ENCODE measurements at places on chromosomes 13 and 19.
A peak's percentile ranks its signal among the peaks of the same experiment; 100 is the strongest.

DNA sequence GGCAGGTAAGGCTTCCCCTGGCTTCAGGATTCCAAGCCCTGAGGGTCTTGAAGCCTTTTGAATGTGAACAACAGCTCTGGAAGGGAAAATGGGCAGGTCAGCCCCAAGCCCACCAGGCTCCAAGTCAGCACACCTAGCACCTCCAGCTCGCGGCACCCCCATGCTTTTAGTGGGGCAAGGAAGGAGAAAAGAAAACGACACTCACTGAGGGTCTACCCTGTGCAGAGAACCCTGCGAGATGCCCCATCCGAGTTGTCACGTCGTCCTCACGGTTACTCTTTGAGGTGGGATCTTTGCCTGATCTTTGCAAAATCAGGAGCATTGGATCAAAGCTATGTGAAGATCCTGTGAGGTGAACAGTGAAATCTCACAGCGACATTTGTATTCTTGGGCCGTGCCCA, 5.7 kb upstream of the F10 start:
- no peak for DNase-seq

GRCh38 chr19:21158523-21159135, 16.8 kb downstream of the ZNF431 start:
- no peak for DNase-seq

GRCh38 chr13:23671897-23672296, 101.7 kb downstream of the TNFRSF19 start:
- no peak for DNase-seq

GRCh38 chr13:94232956-94233355, 246.5 kb downstream of the DCT start:
- no peak for DNase-seq

DNA sequence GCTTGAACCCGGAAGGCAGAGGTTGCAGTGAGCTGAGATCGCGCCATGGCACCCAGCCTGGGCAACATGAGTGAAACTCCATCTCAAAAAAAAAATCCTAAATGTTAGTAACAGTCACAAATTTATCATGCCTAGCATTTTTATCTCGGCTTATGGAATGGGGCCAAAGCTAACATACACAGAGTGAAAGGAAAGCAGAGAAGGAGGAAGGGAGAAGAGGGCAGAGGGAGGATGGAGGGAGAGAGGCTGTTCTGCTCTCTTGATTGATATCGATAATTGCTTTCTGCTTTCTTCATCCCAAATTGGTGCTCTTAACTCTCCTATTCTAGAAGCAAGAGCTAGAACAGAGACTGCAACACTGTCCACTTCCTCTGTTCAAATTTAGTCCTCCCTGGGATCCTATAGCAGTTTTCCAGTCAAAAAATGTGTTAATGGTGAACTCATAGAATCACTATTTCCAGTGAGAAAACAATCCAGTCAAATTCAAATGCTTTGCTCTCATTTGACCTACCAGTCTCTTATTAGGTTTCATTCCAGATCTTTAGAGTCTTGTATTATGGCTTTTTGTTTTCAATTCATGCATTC, 15.8 kb upstream of the TUBGCP3 start:
- DNase-seq = no peak

DNA sequence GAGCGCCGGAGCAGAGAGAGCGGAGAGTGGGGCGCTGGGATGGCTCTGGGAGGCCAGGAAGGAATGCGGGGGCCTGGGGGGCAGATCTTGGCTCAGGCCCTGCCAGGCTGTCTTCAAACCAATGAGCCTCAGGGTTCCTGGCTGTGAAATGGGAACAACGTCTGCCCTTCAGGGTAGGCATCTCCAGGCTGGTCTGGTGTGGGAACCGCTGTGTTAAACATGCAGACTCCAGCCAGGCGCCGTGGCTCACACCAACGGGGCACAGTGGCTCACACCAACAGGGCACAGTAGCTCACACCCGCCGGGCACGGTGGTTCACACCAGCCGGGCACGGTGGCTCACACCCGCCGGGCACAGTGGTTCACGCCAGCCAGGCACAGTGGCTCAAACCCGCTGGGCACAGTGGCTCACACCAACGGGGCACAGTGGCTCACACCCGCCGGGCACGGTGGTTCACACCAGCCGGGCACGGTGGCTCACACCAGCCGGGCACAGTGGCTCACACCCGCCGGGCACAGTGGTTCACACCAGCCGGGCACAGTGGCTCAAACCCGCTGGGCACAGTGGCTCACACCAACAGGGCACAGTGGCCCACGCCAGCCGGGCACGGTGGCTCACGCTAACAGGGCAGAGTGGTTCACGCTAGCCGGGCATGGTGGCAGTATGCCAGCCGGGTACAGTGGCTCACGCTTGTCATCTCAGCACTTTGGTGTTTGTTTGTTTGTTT, 40.1 kb downstream of the EFNA2 start:
- no peak for DNase-seq

GRCh38 chr19:41364524-41365391, 809 bp upstream of the B9D2 start:
- no peak for DNase-seq

DNA sequence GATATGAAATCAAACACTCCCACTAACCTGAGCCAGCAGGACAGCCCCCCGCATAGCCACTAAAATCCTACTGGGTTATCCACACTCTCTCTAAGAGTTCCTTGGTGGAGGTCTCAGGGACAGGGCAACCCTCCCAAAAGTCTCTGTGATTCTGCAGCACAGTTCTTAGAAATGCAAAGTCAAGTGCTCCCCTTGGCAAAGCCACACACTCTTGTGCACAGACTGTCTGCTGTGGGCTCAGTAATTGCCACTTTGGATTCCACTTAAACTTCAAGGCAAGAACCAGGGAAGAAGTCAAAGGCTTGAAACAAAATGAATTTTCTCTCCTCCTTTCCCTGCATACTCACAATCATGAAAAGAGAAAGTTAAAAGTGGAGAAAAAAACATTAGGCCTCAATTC, 61.5 kb downstream of the DOCK9 start:
- no peak for DNase-seq

DNA sequence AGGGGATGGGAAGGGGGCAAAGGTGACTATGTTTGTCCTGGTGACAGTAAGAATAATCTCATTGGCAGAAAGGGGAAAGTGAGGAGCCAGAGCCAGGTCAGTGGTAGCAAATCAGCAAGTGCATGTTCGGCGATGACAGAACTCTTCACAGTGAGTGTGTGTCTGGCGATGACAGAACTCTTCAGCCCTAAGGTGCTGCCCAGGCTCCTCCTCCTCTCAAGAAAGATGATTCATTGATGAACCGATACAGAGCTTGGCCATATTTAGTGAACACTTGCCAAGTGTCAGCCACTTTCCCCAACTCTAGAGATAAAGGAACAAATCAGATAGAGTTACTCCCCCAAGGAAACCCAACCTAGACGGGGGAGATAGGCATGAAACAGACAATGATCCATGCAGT, 199.3 kb upstream of the UBL3 start:
- peak; percentile 12 for DNase-seq

- DNase-seq = no peak
Measured at GRCh38 chr13:20149762-20150161, 11.1 kb downstream of the GJA3 start.

- DNase-seq = no peak
Measured at GRCh38 chr19:34841780-34842179, 68.8 kb upstream of the ZNF599 start.

DNA sequence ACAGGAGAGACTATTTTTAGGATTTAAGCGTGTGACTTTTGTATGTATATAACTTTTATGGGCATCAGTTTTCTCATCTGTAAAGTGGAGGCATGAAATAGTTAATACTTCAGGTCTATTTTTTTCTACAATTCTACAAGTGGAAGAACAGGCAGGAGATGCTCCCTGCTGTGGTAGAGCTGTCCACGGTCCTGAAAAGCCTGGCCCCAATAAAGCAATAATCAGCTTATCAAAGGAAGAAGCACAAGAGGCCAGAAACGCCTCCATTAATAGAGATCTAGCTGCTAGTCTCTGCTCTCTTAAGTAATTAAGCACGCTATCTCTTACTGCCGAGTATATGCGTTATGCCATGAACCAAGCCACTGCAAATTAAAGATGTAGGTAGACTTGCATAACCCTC, 28.0 kb upstream of the WASF3 start:
- no peak for DNase-seq

GRCh38 chr19:55179606-55180484, at the start of gene SYT5:
Gene SYT5 (minus strand): TSS chr19:55180289. CDS start chr19:55179041, 1,248 bp downstream.
- DNase-seq = peak; percentile 35

DNA sequence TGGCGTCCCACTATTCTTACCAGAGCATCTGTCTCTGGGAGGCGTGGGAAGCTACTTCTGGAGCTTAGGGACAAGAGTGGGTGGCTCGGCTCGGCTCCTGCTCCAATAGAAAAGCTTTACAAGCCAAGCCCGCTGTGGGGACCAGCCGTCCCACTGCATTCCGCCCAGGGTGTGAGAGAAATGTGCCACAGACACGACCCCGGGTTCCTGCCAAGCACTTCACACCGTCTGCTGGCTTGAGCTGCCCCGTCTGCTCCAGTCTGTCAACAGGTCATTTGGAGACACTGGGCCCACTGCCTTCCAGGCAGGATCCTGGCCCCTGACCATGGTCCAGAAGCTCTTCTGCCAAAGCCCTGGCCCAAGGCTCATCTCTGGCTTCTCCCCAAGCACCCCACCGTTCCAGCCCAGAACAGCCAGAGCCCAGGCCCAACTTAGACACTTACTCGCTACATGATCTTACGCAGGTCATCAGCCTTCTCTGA, 6.5 kb upstream of the FKRP start:
- DNase-seq = no peak

DNA sequence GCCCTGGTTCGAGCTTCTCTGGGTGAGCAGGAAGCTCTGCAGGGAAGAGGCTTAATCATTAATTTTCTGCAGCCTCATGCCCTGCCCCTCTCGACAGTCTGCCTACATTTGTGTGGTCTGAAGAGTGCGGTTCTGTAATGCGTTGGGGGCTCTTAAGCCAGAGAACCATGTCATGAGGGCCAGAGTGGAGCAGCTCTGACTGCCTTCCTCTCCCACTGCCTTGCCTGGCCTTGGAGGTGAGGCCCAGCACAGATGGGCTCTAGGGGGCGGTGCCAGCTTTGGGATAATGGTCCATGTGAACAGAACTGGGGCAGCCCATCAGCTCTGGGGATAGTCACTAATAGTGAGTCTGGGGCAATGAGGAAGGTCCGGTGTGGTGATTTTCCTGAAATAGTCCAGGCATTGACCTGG, 5.7 kb downstream of the FGF9 start:
- DNase-seq = no peak

- no peak for DNase-seq
Measured at GRCh38 chr19:7078008-7078407, 8.5 kb downstream of the ZNF557 start.

- DNase-seq = no peak
Measured at GRCh38 chr19:12126707-12127106, 13.4 kb downstream of the ZNF20 start.

DNA sequence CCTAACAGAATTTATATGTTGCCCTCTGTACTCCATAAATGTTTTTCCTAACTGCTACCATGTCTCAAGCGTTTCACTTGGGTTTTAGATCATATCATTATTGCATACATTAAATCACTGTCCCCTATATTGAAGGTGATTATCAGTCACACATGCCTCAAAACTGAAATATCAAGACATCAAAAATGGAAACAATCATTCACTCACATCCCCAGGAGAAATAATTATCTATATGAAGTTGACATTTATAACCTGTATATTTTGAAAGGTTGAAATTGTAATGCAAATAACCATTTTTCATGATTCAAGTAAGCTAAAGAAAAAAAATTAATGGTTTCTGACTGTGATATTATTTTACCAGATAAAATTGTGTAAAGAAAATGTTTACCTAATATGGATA, 1695.0 kb downstream of the SLITRK1 start:
- DNase-seq = no peak

DNA sequence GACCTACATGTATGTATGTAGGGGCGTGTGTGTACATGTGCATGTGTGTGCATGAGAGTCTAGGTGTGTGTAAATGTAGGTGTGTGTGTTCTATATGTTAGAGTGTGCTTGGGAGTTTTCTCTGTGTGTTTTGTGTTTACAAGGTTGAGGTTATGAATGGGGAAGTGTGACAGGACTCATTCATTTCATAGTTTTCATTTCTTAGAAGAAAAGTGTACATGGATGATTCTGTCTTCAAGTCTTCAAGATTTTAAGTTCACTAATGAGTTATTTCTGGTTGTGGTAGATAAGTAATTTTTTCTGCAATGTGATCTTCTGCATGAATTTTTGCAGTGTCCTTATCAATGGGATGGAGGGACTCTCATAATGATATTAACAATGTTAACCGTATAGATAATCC, 118.2 kb upstream of the SLC10A2 start:
- DNase-seq = no peak
